ENCODE measurements at places on chromosomes 1 and 21.

DNA sequence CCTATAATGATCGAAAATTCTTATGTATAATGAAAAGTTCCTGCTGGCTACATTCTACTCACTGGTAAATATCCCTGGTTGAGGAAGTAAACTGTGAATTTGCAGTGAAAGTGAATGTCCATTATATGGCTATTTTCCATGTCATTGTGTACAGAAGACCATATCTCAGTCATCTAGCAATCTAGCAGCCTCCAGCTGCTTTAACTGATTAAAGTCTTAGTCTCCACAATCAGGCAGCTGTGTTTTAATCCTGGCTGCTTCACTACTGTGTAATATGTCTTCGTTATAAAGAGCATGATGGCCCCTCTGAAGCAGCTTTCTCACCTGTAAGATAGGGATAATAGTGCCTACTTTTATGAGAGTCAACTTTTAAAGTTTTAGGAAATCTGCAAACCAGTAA, 11.4 kb downstream of the CLCA2 start:
- DNase-seq, result no peak

DNA sequence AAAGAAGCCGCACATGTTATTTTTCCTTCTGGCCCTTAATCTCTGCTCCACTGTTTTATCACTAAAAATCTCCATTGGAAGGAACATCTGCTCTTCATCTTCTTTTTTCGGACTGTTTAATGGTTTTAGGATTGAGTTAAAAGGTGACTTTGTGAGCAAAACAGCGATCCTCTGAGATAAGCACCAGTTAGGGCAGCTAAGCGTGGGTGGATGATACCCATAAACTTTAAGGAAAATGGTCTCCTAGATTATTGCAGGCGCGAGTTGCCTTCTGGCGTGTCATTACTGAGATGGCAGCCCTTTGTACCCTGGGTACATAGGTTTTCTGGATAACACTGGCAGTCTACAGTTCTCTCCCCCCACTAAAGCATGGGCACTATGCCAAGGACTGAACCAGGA, 44.0 kb upstream of the HMGB4 start:
- no peak for DNase-seq

GRCh38 chr1:86753700-86754099, 49.3 kb downstream of the SH3GLB1 start:
- no peak for DNase-seq

DNA sequence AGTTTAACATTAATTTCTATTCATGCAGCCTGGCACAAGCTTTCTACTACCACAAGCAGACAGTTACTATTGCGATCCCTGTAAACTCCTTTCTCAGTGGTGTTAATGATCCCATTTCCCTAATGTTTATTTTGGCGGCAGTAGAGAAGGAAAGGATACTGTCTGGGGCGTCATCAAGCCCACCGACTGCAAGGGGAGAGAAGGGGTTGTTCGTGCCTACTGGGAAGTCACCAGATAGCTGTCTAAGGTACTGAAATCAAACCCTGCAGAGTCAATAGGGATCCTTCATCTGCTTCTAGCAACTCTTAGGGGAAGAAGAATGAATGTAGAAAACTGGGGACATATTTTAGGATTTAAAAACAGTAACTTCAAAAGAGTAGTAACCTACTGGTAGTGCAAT, 95.2 kb upstream of the ADAR start:
- no peak for DNase-seq

DNA sequence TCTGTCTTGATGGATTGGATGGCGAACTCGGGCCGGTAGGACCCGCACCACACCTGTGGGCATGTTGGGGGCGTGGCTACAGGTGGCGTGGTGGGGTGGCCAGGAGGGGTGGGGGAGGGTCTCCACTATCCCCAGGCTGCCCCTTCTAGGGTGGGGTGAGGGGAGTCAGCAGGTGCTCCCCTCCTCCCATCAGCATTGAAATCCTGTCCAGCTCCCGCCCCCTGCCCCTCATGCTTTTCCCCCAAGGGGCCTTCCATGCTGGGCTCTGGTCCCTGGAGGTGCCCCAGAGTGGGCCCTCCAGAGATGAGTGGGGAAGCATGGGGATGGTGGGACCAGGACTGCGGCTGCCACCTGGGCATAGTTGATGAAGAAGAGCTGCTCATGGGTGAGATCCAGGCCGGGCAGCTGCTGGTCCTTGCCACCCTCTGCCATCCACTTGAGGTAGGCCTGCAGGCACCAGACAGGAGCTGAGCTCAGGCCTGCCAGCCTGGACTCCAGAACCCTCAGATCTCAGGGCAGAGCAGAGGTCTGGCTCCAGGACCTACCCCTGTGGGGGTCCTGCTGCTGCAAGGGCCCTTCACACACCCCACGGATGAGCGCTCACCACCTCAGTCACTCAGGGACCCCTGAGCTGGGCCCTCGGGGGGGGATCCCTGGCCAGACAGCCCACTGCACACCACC, 5.1 kb downstream of the PRXL2B start:
- DNase-seq, result no peak

- DNase-seq, result no peak
Observed at GRCh38 chr1:65757531-65757930, 35.2 kb upstream of the PDE4B start.

- DNase-seq, result no peak
Observed at GRCh38 chr1:74729741-74730478, 2.9 kb downstream of the CRYZ start.

DNA sequence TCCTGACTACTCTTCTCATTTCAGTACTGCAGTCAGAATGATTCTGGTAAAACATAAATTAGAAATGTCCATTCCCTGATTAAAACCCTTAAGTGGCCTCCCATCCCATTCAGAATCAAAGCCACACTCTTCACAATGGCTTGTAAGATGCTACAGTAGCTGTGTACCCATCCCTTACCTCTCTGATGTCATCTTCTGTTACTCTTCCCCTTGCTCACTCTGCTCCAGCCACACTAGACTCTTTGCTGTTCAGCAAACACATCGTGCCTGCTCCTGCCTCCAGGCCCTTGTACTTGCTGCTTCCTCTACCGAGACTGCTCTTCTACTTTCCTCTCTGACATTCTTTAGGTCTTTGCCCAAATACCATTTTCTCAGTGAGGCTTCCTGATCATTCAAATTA, 4.3 kb upstream of the GPX7 start:
- no peak for DNase-seq

- no peak for DNase-seq
Observed at GRCh38 chr1:215992620-215993019, 425.5 kb downstream of the KCTD3 start.

- no peak for DNase-seq
Observed at GRCh38 chr1:245388687-245389086, 233.9 kb downstream of the KIF26B start.

- DNase-seq, result no peak
Observed at GRCh38 chr21:34243562-34243961, 120.2 kb upstream of the KCNE2 start.

- no peak for DNase-seq
Observed at GRCh38 chr1:40973912-40974311, 5.6 kb upstream of the CTPS1 start.

DNA sequence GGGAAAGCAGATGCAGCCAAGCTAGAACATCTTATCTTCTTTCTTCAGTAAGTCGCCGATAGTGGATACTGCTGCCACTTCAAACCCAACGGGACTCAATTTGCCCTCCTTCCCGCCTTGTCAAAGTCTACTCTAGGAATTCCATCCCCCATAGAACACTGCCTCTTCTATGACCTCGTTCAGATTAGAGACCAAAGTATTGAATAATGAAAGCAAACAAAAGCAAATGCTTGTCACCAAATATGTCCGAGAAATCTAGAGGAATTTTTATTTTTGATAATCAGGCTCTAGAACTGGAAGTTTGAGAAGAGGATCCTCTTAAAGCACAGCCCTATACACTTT, 853 bp upstream of the RRAGC start:
- DNase-seq, result no peak

DNA sequence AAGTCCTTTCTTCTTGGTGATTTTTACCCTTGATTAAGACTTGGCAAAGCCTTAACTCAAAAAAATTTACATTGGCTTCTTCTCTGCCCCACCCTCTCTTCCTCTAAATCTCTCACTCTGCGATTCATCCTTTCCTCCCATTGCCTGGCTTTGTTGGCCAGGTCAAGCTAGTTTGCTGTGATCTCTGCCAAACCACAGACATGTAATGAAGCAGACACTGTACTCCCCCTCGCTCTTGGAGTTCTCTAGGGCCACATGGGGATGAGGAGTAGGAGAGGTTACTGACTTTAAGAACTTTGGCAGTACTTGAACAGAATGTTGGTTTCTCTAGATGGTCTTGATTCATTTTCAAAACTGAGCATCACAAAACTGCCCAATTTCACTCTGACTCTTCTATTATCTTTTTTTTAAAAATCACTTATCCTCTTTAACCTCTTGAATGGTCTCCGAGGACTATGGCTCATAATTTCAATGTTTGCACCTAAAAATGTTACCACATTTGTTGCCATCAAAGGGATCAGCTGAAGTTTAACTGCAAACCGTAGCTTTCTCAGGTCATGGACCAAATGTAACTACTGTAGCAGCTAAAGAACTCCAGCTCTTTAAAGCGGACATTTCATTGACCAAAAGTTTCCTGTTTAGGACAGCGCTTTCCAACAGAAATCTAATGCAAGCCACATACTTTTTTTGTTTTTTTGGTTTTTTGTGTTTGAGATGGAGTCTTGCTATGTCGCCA, 62.7 kb upstream of the IPO9 start:
- no peak for DNase-seq

GRCh38 chr1:40921981-40922677, 57.4 kb upstream of the CTPS1 start:
- no peak for DNase-seq

DNA sequence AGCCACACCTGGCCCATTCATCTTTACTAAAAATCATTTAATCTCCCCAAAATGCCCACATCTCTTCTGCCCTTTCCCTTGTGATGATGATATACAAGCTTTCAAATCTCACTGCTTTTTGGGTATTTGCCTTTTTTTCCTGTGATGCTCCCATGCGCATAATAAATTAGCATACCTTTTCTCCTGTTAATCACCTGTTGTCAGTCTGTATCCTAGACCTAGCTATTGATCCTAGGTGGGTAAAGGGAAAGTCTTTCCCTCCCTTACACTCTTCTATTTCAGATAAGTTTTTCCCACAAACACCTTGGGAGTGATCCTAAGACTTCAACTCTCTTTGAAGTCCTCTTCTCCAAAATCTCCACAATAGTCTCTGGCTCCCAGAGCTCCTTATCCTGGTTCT, 12.0 kb upstream of the SLC35A3 start:
- no peak for DNase-seq

DNA sequence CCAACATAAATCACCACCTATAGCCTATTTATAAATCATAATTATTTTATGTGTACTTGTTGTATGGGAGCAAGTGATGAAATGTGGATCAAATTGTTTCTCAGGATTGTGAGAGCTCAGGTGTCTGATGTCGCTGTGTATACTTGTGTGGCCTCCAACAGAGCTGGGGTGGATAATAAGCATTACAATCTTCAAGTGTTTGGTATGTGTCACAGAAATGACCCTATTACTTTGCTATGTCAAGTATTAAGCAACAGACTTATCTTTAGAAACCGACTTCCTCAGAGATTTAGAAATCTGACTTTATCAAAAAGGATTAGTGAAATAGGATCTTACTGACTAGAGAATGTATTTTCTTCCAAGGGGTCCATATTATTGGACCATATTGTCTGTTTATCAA, 280.9 kb downstream of the TPR start:
- DNase-seq, result no peak

GRCh38 chr1:197976368-197976767, 59.2 kb downstream of the LHX9 start:
- DNase-seq, result no peak

GRCh38 chr1:243465081-243465480, 209.2 kb downstream of the SDCCAG8 start:
- DNase-seq, result no peak

DNA sequence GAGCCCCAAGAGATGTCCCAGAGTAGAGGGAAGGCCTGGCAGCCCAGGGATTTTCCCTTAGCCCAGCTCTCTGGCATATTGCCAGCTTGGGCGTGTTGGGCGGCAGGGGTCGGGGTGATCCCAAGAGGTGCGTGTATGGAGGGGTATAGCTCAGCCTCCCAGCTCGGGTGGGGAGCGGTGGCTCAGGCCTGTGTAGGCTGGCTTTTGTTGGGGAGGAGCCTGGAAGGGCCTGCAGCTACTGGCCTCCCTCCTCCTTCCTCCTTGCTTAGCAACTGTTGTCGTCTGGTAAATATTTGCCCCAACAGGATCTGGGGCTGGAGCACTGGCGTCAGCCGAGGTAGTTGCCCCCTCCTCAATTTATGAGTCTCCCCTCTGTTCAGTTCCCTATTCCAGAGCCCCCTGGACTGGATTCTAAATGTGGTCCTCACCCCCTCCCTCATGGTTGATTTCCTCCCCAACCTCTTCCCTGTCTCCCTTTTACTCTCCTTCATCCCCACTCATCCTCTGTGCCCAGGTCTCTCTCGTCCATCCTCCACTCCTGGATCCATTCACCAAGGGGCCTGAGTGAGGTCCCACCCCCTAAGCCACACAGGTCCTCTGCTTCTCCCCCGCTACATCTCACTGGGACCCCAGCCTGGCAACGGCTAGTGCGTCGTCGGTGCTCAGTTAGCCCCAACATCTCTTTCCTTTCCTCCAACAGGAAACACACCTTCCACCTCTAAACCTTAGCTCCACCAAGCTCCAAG, 10.3 kb upstream of the LMNA start:
- no peak for DNase-seq

- no peak for DNase-seq
Observed at GRCh38 chr1:219801156-219801820, 127.1 kb downstream of the SLC30A10 start.

DNA sequence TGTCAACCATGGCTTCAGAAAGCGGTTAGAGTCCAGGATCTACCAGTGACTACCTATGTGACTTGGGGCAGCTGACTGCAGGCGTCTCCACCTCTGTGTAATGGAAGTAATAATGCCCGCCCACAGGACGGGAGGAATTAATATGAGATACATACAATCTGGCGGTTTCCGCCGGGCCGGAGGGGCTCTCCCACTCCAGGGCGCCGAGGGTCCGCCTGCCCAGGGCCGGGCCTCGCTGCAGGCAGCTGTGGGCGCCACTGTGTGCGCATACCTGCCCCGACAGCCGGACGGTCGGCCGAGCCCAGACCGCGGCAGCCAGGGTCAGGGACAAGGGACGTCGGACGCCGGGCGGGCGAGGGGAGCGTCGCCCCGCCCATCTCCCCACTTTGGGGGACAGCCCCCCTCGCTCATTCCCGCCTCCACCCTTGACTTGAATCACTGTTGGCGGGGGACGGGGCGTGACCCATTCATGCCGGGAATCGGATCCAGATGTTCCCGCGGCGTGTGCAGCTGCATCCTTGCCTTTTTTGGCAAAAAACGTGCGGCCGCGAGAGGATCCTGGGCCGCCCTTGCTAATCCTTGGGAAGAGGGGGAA, 6.0 kb upstream of the SF3A3 start:
- DNase-seq, result no peak

DNA sequence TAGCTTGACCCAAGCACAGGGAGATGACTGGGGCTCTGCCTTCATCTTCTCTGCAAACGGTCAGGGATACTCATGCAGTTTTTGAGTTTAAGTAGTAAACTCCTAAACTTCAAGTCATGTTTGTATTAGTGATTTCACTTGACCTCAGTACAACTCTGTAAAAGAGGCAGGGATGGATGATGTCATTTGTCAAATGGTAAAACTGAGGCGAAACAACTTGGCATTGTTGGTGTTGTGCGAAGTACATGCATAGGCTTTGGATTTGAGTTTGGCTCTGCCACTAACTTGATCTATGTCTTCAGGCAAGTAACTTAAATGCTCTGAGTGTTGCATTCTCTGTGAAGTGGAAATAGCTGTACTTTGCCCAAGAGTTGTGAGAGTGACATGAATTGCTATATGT, 42.7 kb downstream of the WNT4 start:
- no peak for DNase-seq

GRCh38 chr1:173410133-173410793, 66.9 kb upstream of the PRDX6 start:
- no peak for DNase-seq

Data from stimulated activated CD8-positive, alpha-beta memory T cell treated with anti-CD3 and anti-CD28 coated beads, Interleukin-7, amount 100 ng/mL, for 4 hours (primary cell).